ENCODE measurements at places on chromosomes 2 and 18. TPM values are rescaled to one million over a fixed set of nuclear protein-coding genes. Genes with fewer than 3 reads are reported as not detected.

Gene CYP26B1
- 0.31 TPM for total RNA-seq

Gene PID1
- 8.3 TPM for total RNA-seq

Gene MEP1B
- not detected for total RNA-seq

Gene CYRIA
- total RNA-seq: not detected

Gene AMER3
- total RNA-seq: not detected

Gene DYNAP
- not detected for total RNA-seq

Gene TUBA3E
- not detected for total RNA-seq

- no peaks in the 10 kb centered on the region for H3K4me1 ChIP-seq
- no peak overlapping the region for H3K27ac ChIP-seq
- H3K27me3 ChIP-seq: no peaks in the 10 kb centered on the region
Observed at GRCh38 chr2:209570194-209570593, 146.3 kb downstream of the MAP2 start.

GRCh38 chr2:224670203-224670602, 46.0 kb downstream of the CCDC195 start:
- no peaks in the 10 kb centered on the region for H3K36me3 ChIP-seq
- H3K4me1 ChIP-seq: no peaks in the 10 kb centered on the region
- H3K4me3 ChIP-seq: no peak overlapping the region
- H3K27me3 ChIP-seq: no peaks in the 10 kb centered on the region
- no peak overlapping the region for H3K27ac ChIP-seq

- H3K36me3 ChIP-seq: no peaks in the 10 kb centered on the region
- peaks cover 19% of the 10 kb centered on the region for H3K4me1 ChIP-seq
- H3K27me3 ChIP-seq: peaks cover 4% of the 10 kb centered on the region
- no peak for DNase-seq
- H3K27ac ChIP-seq: no peak overlapping the region
- H3K4me3 ChIP-seq: no peak overlapping the region
Observed at GRCh38 chr2:128384956-128385355, 66.3 kb upstream of the HS6ST1 start.

GRCh38 chr2:141554810-141555209, 576.0 kb downstream of the LRP1B start:
- H3K36me3 ChIP-seq: no peaks in the 10 kb centered on the region
- DNase-seq: peak; percentile 8
- no peaks in the 10 kb centered on the region for H3K4me1 ChIP-seq
- no peaks in the 10 kb centered on the region for H3K27me3 ChIP-seq

DNA sequence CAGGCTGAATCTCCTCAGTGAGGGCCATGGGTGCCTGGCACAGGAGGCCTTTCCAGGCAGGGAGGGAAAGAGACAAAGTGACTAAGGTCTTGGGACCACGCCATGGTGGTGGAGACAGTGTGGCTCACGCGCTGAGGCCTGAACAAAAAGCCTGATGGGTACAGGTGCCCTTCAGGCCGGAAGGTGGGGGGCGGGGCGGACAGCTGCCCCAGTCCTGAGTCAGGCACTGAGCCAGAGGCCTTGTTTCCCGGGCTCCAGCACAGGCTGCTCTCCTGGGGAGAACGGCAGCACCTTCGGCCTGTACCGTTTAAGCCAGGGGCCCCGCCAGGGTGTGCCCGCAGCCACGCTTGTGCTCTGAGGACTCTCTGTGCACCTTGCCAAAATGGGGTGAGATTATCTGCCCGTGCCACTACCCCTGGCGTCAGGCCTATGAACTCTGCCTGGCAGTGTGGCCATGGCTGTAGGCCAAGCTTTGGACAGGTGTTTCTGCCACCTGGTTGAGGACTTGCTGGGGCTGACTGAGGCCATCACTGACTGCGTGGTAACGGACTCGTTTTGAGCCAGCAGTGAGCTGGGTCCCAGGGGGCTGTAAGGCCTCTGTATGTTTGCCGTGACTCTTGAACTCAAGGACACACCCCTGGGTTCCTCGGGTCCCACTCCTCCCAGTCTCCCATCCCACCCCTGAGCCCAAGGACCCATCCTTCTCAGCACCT, 31.7 kb upstream of the DNMT3A start:
- H3K36me3 ChIP-seq: no peaks in the 10 kb centered on the region
- no peak overlapping the region for H3K27ac ChIP-seq
- H3K4me3 ChIP-seq: no peak overlapping the region
- peaks cover 12% of the 10 kb centered on the region for H3K4me1 ChIP-seq
- no peak for DNase-seq

DNA sequence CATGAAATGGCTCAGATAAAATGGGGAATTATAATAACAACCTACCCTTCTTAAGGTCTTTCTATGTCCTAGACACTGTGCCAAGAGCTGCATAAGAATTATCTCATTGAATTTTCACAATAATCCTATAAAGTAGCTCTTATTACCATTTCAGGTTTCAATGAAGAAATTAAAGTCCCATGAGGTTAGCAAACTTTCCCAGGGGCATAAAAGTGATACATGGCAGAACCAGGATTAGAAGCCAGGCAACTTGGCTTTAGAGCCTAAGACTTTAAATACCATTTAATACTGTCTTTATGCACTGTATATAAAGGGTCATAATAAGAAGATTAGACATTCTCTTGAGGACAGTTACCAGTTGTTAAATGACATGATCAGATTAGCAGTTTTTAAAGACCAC, 130.1 kb downstream of the GCA start:
- DNase-seq: no peak
- no peaks in the 10 kb centered on the region for H3K4me1 ChIP-seq
- H3K4me3 ChIP-seq: no peak overlapping the region
- H3K36me3 ChIP-seq: no peaks in the 10 kb centered on the region
- H3K27me3 ChIP-seq: no peaks in the 10 kb centered on the region

DNA sequence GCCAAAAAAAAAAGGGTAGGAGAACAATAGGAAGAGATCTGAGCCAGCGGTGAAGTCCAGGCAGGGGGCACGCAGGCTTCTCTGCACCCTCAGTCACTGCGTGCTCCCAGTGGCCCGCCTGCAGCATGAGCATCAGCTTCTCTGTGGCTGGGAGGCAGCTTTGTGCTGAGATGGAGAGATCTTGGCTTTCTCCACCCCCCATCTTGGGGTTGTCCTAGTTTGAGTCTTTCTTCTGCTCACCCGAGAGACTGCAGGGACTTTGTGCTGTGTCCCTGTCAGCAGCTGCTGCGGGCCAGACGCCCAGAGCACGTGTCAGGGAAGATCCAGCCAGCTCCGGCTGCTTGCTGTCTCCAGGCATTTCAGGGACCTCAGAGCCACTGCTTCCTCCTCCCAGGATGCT, 20.3 kb downstream of the TRAPPC12 start:
- no peak overlapping the region for H3K27ac ChIP-seq
- no peaks in the 10 kb centered on the region for H3K4me1 ChIP-seq
- H3K4me3 ChIP-seq: no peak overlapping the region
- H3K36me3 ChIP-seq: peaks cover 39% of the 10 kb centered on the region
- DNase-seq: no peak
- no peaks in the 10 kb centered on the region for H3K27me3 ChIP-seq

- H3K36me3 ChIP-seq: no peaks in the 10 kb centered on the region
- H3K27me3 ChIP-seq: peaks cover 8% of the 10 kb centered on the region
- no peak overlapping the region for H3K27ac ChIP-seq
Observed at GRCh38 chr18:10839421-10839820, 309.9 kb downstream of the PIEZO2 start.

DNA sequence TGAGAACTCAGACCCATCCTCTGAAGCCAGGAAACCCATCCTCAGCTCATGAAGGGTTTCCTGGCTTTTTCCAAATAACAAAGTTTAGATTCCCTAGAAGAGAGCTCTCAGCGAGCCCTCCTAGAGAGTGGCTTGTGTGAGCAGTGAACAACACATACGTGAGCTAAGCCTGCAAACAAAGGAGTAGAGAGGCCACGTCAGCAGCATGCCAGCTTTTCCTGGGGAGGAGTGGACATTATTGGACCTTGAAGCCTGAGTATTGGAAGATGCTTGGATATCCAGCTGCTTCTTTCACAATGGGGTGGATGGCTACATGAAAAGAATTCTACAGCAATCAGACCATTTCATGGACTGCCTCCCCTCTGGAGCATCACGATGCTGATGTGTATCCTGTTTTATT, 21.1 kb downstream of the KIF5C start:
- H3K27ac ChIP-seq: no peak overlapping the region
- no peak overlapping the region for H3K4me3 ChIP-seq
- peaks cover 24% of the 10 kb centered on the region for H3K27me3 ChIP-seq
- H3K4me1 ChIP-seq: no peaks in the 10 kb centered on the region

DNA sequence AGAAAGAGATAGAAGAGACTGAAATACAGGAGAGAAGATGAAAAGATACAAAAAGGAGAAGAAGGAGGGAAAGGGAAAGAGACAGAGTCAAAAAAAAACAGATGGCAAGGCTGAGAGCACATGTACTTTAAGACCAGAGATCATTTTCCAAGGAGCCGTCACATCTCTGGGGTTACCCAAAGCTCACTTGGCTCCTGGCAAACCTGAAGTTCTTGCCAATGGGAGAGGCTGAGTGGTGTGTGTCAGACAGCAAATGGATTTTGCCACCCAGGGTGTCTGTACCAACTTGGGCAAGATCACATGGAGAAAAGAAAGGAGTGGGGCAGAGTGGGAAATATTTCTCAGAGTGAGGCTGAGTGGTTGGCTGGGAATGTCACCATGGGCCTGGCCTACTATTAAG, 219.3 kb upstream of the TNP1 start:
- H3K27me3 ChIP-seq: peaks cover 2% of the 10 kb centered on the region
- DNase-seq: no peak
- no peak overlapping the region for H3K27ac ChIP-seq
- no peak overlapping the region for H3K4me3 ChIP-seq

- no peaks in the 10 kb centered on the region for H3K36me3 ChIP-seq
- DNase-seq: no peak
- H3K4me1 ChIP-seq: peaks cover 15% of the 10 kb centered on the region
- H3K27ac ChIP-seq: no peak overlapping the region
- no peak overlapping the region for H3K4me3 ChIP-seq
- H3K27me3 ChIP-seq: peaks cover 8% of the 10 kb centered on the region
Observed at GRCh38 chr18:79506191-79507075, 110.7 kb downstream of the NFATC1 start.

DNA sequence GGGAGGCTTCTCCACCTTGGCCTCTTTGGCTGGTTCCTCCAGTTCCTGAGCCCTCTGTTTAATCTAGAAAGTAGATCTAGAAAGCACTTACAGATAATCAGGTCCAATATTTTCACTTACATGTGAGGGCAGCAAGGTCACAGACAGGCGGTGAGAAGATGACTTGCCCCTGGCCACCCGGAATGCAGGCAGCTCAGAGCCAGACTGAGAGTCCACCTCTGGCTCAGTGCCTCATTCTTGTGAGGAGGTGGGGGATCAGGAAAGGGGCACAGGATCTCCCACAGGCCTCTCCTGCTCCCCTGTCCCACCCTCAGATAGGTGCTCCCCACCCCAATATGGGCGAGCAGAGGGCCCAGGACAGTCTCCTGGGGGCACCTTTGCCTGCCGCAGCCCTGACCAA, 5.8 kb downstream of the WNT6 start:
- H3K36me3 ChIP-seq: no peaks in the 10 kb centered on the region
- no peak for DNase-seq
- H3K27ac ChIP-seq: no peak overlapping the region
- peaks cover 59% of the 10 kb centered on the region for H3K27me3 ChIP-seq

DNA sequence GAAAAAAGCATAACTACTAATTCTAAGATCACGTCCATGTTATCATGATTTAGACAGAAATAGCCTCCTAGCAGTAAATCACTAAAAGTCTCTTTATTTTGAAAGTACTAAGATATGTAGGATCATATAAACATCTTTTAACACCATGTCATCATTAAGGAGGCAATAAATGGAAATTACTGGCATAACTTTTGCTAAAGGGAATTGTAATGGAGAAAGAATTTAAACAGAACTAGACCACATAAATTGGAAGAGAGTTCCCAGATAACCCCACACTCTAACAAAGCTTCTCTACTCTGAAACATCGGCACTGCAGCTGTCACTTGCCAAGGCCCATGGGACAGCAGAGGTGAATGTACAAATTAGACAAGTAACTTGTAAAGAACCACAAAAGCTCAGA, 29.5 kb downstream of the STK39 start:
- no peak for DNase-seq
- no peak overlapping the region for H3K4me3 ChIP-seq
- H3K4me1 ChIP-seq: peaks cover 66% of the 10 kb centered on the region

GRCh38 chr2:68800517-68800916, 65.9 kb downstream of the ARHGAP25 start:
- DNase-seq: no peak
- H3K27me3 ChIP-seq: peaks cover 35% of the 10 kb centered on the region
- peaks cover 7% of the 10 kb centered on the region for H3K4me1 ChIP-seq
- H3K27ac ChIP-seq: no peak overlapping the region

DNA sequence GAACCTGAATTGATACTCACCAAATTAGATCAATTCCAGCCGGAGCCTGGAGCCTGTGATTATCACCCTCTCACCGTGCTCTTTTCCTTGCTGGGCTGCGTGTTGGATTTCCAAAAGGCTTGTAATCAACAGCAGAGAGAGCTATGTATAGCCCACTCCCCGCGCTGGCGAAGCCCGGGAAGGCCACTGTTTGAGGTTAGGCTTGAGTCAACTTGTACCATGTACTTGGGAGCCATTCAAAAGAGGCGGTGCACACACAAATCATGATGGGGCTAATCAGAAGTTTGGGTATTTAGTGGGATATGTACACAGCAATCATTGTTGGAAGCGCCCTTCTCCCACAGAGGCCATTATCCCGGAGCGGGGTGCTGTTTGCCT, 151.6 kb downstream of the GLI2 start:
- no peak overlapping the region for H3K27ac ChIP-seq
- peaks cover 32% of the 10 kb centered on the region for H3K36me3 ChIP-seq
- H3K4me3 ChIP-seq: no peak overlapping the region
- no peak for DNase-seq
- peaks cover 44% of the 10 kb centered on the region for H3K4me1 ChIP-seq

- H3K36me3 ChIP-seq: peaks cover 14% of the 10 kb centered on the region
- no peak overlapping the region for H3K27ac ChIP-seq
- no peak for DNase-seq
- peaks cover 3% of the 10 kb centered on the region for H3K27me3 ChIP-seq
- no peak overlapping the region for H3K4me3 ChIP-seq
- H3K4me1 ChIP-seq: no peaks in the 10 kb centered on the region
Observed at GRCh38 chr2:239724851-239725550, 300.1 kb downstream of the NDUFA10 start.

- H3K4me1 ChIP-seq: no peaks in the 10 kb centered on the region
- no peak for DNase-seq
- peaks cover 17% of the 10 kb centered on the region for H3K27me3 ChIP-seq
- H3K4me3 ChIP-seq: no peak overlapping the region
- H3K36me3 ChIP-seq: no peaks in the 10 kb centered on the region
Observed at GRCh38 chr2:106536490-106536889, 49.3 kb downstream of the CD8B2 start.

DNA sequence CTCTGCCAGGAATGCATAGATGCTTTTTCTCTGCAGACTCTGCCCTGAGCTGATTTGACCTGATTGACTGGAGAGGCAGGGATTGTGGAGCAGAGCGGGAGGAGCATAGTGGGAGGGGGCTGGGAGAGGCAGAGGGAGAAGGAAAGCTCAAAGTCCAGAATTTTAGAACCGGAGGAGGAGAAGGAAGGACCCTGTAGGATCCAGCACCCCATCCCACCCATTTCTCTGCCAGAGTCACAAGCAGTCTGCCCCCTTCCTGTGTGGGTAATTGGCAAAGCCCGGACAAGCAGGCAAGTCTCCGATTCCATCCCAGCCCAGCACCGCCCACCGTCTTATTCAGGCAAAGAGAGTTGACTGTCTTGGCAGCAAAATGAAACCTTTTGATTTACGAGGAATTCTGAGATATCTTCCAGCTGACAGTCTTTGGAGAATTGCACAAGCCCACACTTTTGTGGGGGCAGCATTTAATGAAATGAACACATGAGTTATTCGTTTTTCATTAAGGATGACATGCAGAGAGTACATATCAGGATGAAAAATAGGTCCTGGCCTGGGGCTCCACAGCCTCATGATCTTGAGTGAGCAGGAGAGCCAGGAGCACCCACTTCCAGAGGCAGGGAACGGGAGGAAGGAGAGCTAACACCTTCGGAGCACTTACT, 103.1 kb downstream of the MCFD2 start:
- peak; percentile 70 for DNase-seq
- H3K27ac ChIP-seq: peak overlapping the region; percentile 80
- no peaks in the 10 kb centered on the region for H3K27me3 ChIP-seq
- peaks cover 50% of the 10 kb centered on the region for H3K4me1 ChIP-seq
- H3K36me3 ChIP-seq: no peaks in the 10 kb centered on the region
